ENCODE measurements at places on chromosomes 5 and 9.

- DNase-seq, result peak; percentile 55
Measured at GRCh38 chr9:4887556-4887955, 94.8 kb downstream of the RCL1 start.

GRCh38 chr5:53856506-53856905 is 296.1 kb downstream of the NDUFS4 start:
- DNase-seq, result no peak

GRCh38 chr5:113292462-113292861 is 142.3 kb downstream of the TSSK1B start:
- no peak for DNase-seq

DNA sequence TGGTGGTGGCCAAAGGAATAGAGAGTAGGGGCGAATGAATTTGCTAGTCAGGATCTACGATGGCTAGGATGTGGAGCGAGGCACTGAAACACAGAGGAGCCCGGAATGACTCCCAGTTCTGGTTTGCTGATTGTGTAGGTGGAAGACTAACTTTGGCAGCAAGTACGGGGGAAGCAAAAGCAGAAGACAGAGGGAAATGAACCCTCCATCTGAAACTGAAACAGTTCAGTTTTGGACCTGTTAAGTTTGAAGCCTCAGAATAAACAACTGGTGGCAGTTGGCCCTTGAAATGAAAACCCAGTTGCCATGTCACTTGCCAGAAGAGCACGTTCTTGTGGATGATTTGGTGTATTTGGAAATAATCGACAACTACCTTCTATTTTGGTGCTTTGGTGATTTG is 15.4 kb upstream of the SMIM15 start:
- DNase-seq, result no peak

- no peak for DNase-seq
Measured at GRCh38 chr5:115977096-115977495, 14.8 kb downstream of the LVRN start.

DNA sequence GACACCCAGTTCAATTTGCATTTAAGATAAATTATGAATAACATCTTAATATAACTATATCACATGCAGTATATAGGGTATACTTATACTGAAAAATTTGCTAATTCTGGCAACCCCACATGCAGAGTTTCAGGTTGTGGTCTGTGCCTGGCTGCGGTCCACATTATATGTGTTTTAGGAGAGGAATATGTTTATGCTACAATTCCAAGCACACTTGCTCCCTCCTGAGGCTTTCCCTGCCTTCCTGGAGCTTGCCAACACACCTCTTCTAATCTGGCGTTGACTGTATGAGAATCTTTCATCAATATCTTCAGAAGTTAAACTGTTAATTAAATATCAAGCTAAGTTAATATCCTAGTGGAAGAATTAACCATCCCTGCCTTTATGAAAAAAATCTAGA is 45.2 kb downstream of the SEMA5A start:
- no peak for DNase-seq

GRCh38 chr9:129770741-129771140 is 17.9 kb upstream of the PTGES start:
- DNase-seq, result no peak

Measured in NCI-H774 (cell line).